Endothelial cell of umbilical vein (primary cell): ENCODE measurements at places on chromosomes 12 and 14. TPM values are rescaled to one million over a fixed set of nuclear protein-coding genes. Genes with fewer than 3 reads are reported as not detected.

Gene KRT71
- not detected in 2 replicates for total RNA-seq

Gene LRP1-AS
- not detected in 2 replicates for total RNA-seq

Gene RPL10L
- total RNA-seq = not detected in 2 replicates

Gene OR8S1
- total RNA-seq = not detected in 2 replicates

Gene PTPRO
- not detected in 2 replicates for total RNA-seq

Gene MIP
- total RNA-seq = not detected in 2 replicates

Gene RDH16
- 0.09 and 0.29 TPM in 2 replicates for total RNA-seq

Gene CLEC4C
- total RNA-seq = not detected in 2 replicates

Gene WIF1
- total RNA-seq = not detected in 2 replicates

Gene SYCP3
- 0.25 and 0.29 TPM in 2 replicates for total RNA-seq

Gene GRIP1
- 0.69 and 1.2 TPM in 2 replicates for total RNA-seq

Gene ST8SIA1
- total RNA-seq = not detected in 2 replicates

Gene DTX1
- 0.14 and 0.22 TPM in 2 replicates for total RNA-seq

Gene PPP4R4
- total RNA-seq = not detected in 2 replicates

Gene SRGAP1
- total RNA-seq = 10.8 and 16.3 TPM in 2 replicates

Gene A2M
- 6.5 and 16.9 TPM in 2 replicates for total RNA-seq

Gene EIF2S3B
- total RNA-seq = 0.44 and 0.55 TPM in 2 replicates

Gene CHPT1
- total RNA-seq = 19.3 and 25.3 TPM in 2 replicates

Gene TTC6
- 0.75 TPM in 1 of 2 replicates, not detected in the other for total RNA-seq

Gene DNAJC22
- total RNA-seq = 1.1 and 1.3 TPM in 2 replicates

Gene KRT83
- total RNA-seq = not detected in 2 replicates

Gene CABP1
- total RNA-seq = 0.31 and 0.32 TPM in 2 replicates

Gene ZDHHC22
- 0.24 and 0.28 TPM in 2 replicates for total RNA-seq

Gene KRT6A
- 0.21 and 0.64 TPM in 2 replicates for total RNA-seq

Gene PTPRQ
- total RNA-seq = not detected in 2 replicates

Gene CLEC6A
- total RNA-seq = not detected in 2 replicates

Gene RERG
- not detected in 2 replicates for total RNA-seq

Gene FAM181A
- total RNA-seq = not detected in 2 replicates

Gene JDP2
- total RNA-seq = 10.6 and 10.8 TPM in 2 replicates

Gene KRT85
- not detected in 2 replicates for total RNA-seq

Gene TSHR
- not detected in 2 replicates for total RNA-seq

Gene P3H3
- total RNA-seq = 76.5 and 92.6 TPM in 2 replicates

Gene EXOC3L4
- total RNA-seq = not detected in 2 replicates

Gene RBP5
- total RNA-seq = not detected in 2 replicates

Gene KRT7
- 293 and 420 TPM in 2 replicates for total RNA-seq

Gene PROX2
- total RNA-seq = not detected in 2 replicates

Gene LRRIQ1
- 0.20 and 0.21 TPM in 2 replicates for total RNA-seq

Gene FSCB
- not detected in 2 replicates for total RNA-seq

Gene EMP1
- total RNA-seq = 528 and 577 TPM in 2 replicates

Gene ASB8
- total RNA-seq = 26.5 and 29.7 TPM in 2 replicates

Gene OR4K2
- total RNA-seq = not detected in 2 replicates

Gene CEBPE
- total RNA-seq = not detected in 2 replicates

Gene ZNF891
- total RNA-seq = 1.2 and 1.5 TPM in 2 replicates

Gene PAPOLA
- 164 and 184 TPM in 2 replicates for total RNA-seq

Gene IGFBP6
- total RNA-seq = 11.6 and 14.1 TPM in 2 replicates

Gene KERA
- total RNA-seq = not detected in 2 replicates

Gene EFS
- 0.13 TPM in 1 of 2 replicates, not detected in the other for total RNA-seq

Gene CLEC12A
- not detected in 2 replicates for total RNA-seq

Gene TNFAIP2
- 31.6 and 37.5 TPM in 2 replicates for total RNA-seq

Gene HOTAIR
- total RNA-seq = not detected in 2 replicates

Gene INSM2
- not detected in 2 replicates for total RNA-seq

Gene OR6C4
- total RNA-seq = not detected in 2 replicates

Gene MEG3
- total RNA-seq = 227 and 508 TPM in 2 replicates

Gene LRP10
- 119 and 123 TPM in 2 replicates for total RNA-seq
